Stimulated activated CD4-positive, alpha-beta T cell treated with anti-CD3 and anti-CD28 coated beads, Interleukin-12 subunit alpha, Interleukin-12 subunit beta, amount 100 ng/mL, for 48 hours (primary cell): ENCODE measurements at places on chromosomes 7 and 10.

- no peak for DNase-seq
Measured at GRCh38 chr7:128161466-128162125, 79.5 kb upstream of the LEP start.

- DNase-seq = no peak
Measured at GRCh38 chr7:46257761-46258448, 336.8 kb upstream of the IGFBP3 start.

GRCh38 chr10:126496771-126497545 is 108.7 kb upstream of the ADAM12 start:
- no peak for DNase-seq

DNA sequence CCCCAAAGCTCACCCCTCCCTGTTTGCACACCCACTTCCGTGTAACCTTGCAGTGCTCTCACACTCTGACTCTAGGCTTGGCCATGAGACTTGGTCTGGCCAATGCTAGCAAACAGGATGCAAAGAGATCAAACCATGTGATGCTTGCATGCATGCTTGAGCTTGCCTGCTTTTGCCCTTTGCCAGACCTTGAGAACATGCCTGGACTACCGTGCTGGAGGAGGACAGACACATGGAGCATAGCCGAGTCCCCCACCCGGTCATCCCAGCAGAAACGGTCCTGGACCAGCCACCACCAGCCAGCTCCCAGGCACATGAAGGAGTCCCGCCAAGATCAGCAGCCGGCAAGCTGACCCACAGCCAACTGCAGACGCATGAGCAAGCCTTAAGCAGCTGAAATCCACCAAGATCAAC is 23.4 kb downstream of the PYROXD2 start:
- no peak for DNase-seq

DNA sequence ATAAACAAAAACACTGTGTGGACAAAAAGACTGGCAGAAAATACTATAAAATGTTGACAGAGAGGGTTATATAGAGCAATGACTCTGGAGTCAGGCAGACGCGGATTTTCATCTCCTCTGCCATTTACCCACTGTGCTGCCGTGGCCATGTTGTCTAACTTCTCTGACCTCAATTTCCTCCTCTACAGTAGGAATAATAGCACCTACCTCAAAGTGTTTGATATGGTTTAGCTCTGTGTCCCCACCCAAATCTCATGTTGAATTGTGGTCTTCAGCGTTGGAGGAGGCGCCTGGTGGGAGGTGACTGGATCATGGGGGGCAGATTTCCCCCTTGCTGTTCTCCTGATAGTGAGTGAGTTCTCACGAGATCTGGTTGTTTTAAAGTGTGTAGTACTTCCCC is 78.2 kb upstream of the CALN1 start:
- no peak for DNase-seq

DNA sequence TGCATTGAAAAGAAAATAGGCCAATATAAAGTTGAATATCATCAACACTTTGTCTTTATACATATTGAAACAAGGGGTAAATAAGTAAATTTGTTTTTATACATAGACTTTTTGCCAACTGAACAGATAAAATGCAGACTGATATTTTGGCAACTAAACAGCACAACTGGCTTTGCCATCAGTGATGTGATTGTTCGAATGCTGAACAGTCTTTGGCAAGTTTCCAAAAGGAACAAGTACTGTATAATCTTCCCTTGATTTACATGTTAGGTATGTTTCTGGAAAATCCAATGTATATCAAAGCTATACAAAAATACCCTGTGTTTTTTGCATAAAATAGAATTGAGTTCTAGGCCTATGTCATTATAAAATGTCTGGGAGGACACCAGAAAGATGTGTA is 18.2 kb upstream of the ANKRD1 start:
- DNase-seq = no peak

- DNase-seq = no peak
Measured at GRCh38 chr10:69214666-69215131, 5.4 kb upstream of the HKDC1 start.

GRCh38 chr7:10429511-10429910 is 544.2 kb upstream of the PHF14 start:
- DNase-seq = no peak

GRCh38 chr10:20004087-20004523 is 187.9 kb downstream of the PLXDC2 start:
- DNase-seq = no peak

GRCh38 chr7:150908173-150908572 is 55.9 kb downstream of the AOC1 start:
- no peak for DNase-seq

- no peak for DNase-seq
Measured at GRCh38 chr10:15842556-15843169, 17.6 kb downstream of the MINDY3 start.

DNA sequence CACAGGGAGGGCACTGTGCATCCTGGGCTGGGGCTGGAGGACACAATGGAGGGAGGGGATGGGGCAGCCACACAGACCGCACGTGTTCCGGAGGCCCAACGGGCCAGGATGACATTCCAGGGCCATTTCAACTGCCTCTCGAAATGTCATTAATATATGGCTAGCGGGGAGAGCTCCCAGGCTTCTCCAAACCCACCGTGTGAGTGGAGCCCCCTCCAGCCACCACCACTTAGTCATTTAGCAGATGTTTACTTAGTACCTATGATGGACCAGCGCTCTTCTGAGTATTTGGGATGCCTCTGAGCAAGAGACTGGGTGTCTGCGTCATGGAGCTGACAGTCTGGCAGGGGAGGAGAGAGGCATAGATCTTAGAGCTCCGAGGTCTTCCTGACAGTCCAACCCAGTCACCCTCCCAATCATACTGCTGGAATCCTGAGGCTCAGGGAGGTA is 107.3 kb downstream of the ZMIZ1 start:
- DNase-seq = no peak

DNA sequence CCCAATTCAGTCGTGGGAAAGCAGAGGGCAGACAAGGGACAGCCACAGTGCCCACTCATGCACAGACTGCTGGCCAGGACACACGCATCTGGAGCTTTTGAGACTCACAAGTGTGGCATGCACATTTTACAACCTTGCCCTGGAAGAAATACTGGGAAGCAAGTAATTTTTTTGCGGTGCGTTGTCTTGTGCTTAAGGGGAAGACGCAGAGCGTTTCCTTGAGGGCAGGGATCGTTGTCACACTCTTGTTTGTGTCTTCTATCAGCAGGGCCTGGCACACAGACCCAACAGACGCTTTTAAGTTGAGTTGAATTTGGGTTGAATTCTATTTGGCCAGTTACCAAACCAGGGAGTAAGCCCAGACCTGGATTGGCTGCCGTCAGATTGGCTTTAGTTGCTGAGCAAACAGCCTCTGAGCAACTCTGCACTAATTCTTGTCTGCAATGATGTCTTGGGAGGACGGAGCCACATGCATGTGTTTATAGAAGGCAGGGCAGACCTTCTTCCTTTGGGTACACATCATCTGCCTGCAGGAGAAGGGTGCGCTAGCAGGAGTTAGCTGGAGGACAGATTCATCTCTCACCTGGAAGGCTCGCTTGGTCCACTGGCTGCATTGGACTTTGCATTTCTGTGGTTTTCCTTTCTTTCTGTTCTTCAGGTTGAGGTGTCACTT is 38.4 kb downstream of the IL2RA start:
- DNase-seq = no peak

DNA sequence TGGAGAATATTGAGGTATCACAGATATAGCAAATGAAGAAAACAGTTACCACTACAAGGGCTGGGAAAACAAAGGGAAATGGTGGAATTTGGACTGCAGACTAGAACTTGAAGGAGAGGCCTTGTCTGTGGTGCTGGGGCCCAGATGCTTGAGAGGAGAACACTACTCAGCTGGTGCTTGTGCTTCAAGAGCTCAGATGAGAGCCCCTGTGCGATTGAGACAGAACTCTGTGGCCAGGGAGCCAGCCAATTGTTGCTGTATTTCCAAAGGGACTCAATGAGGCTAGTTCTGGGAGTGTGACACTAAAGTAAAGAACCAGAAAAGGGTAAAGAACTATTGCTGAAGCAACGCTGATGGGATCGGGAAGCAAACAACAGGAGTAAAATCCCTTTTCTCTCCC is 406.5 kb upstream of the SEMA3D start:
- no peak for DNase-seq

GRCh38 chr10:43905512-43906236 is 257.0 kb upstream of the ZNF32 start:
- no peak for DNase-seq

- no peak for DNase-seq
Measured at GRCh38 chr10:42972946-42973345, 103.9 kb upstream of the RET start.

GRCh38 chr7:582931-583330 is 63.3 kb upstream of the PDGFA start:
- no peak for DNase-seq

DNA sequence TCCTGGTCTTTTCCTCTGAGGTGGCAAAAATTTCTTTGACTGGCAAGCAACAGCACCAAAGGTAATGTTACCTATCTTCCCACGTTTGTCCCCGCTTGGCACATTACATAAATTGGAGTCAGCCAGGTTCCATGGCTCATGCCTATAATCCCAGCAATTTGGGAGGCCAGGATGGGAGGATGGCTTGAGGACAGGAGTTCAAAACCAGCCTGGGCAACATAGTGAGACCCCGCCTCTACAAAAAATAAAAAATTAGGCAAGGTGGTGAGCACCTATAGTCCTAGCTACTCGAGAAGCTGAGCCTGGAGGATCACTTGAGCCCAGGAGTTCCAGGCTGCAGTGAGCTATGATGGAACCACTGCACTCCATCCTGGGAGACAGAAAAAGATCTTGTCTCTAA is 139.5 kb downstream of the IDE start:
- no peak for DNase-seq

GRCh38 chr7:1188720-1189294 is 28.8 kb upstream of the ZFAND2A start:
- no peak for DNase-seq

GRCh38 chr10:96250349-96250748 is 21.0 kb downstream of the BLNK start:
- DNase-seq = no peak

- DNase-seq = no peak
Measured at GRCh38 chr7:90894122-90894521, 298.0 kb downstream of the CDK14 start.

- DNase-seq = no peak
Measured at GRCh38 chr7:68682910-68683309, 915.4 kb upstream of the AUTS2 start.

DNA sequence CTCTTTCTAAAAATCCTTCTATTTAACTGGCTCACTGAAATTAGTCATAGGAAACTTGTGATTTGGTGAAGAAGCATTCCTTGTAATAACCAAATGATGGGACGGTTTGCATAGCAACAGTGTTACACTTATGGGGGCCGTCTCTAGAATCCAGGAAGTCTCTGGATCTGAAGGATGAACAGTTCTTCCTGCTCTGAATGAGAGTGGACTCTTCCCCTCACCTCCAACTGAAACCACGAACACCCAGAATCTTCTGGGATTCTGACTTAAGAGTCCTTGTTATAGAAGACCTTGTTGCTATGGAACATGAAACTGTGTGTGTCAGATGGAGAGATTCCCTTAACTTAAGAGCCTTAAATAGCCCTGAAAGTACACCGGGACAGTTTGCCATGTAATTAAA is 23.2 kb downstream of the NOLC1 start:
- DNase-seq = no peak

DNA sequence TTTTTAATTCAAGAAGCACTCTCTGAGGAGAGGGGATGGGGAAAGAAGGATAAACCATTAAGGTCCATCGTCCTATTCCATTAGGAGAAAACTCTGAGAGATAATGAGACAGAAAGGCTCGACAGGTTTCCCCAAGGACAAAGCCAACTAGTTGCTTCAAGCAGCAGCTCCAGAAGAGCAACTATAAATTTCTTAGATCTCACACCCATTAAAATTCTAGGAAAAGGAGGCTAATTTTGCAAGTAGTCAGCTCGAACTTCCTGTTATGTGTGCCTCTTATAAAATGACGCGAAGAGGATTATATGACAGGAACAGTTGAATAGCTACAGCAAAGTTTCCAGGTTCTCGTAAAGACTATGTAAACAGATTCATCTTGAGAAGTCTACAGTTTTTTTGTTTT is 52.0 kb upstream of the ST8SIA6 start:
- DNase-seq = no peak

DNA sequence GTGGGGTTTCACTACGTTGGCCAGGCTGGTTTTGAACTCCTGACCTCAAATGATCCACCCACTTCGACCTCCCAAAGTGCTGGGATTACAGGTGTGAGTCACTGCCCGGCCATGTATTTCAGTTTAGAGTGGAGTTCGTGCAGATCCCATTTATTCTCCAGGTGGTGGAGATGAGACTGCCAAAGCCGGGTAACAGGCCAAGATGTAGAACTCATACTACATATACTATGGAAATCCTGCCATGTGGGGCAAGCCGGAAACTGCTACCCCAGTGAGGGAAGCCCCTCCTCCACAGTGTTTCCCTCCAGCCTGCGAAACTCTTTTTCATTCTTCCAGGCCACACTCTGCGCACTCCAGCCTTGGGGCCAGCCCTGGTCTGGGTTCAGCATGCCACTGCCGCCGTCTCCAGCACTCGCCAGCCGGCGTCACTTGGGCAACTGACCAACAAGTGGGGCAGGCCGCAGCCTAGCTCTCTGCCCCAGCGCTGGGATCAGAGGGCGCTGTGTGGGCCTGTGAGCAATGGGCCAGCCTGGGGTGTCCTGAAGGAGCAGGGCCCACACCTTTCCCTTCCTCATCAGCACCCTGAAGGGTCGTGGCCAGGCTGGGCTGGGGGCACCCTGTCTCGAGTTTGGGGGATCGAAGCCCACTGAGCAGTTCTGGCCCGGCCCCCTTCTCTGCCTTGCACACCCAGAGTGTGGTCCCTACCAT is 122.0 kb downstream of the TRRAP start:
- no peak for DNase-seq

DNA sequence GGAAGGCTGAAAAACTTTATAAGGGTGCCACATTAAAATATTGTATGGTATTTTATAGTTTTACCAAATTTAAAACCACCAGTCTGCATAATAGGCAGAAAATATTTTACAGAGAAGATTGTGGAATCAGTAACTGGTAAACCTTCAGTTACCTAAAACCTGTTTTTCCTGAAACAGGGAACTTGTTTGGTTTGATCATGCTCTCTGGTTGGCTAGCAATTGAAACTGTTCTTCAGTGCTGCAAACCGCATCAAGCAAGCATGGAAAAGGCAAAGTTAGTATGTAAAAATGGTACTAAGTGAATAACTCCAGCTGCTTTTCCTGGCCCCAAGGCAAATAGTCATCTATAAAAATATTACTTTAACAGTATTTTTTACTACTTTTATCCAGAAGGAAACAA is 316.9 kb upstream of the LRRN3 start:
- no peak for DNase-seq

GRCh38 chr10:42997849-42998165 is 79.1 kb upstream of the RET start:
- no peak for DNase-seq

GRCh38 chr7:51129527-51130472 is 186.8 kb downstream of the COBL start:
- DNase-seq = no peak

DNA sequence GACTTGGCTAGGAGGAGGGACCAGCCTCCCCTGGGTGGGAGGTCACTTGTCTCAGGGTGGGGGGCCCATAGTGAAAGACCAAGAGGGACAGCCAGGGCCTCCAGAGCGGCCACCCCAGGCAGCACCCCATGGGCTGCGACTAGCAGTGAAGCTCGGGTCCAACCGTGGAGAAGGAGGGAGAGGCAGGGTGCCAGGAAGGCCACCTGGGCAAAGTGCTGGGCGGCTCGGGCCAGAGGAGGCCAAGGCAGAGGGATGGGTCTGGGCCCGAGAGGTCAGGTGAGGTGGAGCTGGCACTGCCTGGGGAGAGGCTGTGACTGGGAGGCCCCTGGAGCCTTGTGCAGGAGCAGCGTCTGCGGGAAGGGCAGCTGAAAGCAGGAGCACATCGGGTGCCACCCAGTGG is 41.8 kb downstream of the CLRN3 start:
- DNase-seq = no peak
